ENCODE measurements at places on chromosomes 4 and X.

- DNase-seq = no peak
These were observed 321.3 kb downstream of the RAB28 start for GRCh38 chr4:13162886-13163285.

DNA sequence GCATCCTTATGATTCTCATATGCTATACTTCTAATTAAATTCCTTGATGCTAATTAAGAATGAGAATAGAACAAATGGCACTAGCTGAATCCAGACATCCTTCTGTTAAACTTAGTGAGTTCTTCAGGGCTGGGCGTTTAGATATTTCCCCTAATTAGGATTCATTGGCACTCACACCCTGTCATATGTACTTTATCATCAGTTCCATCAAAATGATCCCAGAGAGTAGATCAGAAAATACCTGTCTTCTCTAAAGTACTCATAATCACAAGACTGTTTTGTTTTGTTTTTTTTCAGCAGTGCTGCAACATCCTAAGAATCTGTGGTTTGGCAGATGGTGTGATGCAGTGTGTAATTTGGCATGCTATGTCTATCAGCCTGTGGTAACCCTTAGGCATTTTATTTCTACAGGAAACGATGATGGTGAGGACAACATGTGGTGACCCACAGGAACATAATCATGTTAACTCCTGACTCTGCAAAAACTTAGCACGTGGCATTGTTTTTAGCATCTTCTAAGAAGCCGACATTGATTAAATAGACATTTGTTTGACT lies 2528.4 kb downstream of the ARAP2 start:
- DNase-seq = no peak

- no peak for DNase-seq
These were observed 95.6 kb upstream of the PCDH18 start for GRCh38 chr4:137627739-137628460.

- no peak for DNase-seq
These were observed 128.9 kb downstream of the UGT8 start for GRCh38 chr4:114727461-114727860.

DNA sequence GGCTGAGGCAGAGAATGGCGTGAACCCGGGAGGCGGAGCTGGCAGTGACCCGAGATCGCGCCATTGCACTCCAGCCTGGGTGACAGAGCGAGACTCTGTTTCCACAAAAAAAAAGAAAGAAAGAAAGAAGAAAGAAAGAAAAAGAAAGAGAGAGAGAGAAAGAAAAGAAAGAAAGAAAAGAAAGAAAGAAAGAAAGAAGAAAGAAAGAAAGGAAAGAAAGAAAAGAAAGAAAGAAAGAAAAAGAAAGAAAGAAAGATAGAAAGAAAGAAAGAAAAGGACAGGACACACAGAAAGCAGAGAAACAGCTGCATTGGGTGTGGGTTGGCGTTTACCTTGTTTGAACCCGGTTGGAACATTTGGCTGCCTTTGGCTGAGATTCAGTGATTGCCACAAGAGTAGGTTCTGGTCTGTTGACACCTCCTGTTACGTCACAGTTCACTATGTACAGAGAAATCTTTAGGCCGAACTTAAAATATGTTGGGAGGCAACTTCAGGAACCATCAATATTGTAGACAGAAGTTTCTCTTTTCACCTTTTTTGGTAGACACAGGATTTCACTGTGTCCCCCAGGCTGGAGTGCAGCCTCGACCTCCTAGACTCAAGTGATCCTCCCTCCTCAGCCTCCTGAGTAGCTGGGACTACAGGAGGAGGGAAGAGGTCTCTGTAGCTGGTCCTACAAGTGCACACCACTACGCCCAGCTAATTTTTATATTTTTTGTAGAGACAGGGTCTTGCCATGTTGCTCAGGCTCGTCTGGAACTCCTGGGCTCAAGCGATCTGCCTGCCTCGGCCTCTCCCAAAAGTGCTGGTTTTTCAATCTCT lies 16.3 kb upstream of the PLCXD1 start:
- DNase-seq = no peak

GRCh38 chr4:83223781-83224180 lies 60.8 kb downstream of the COQ2 start:
- no peak for DNase-seq

- DNase-seq = no peak
These were observed 224.6 kb downstream of the IL15 start for GRCh38 chr4:141860974-141861373.

- DNase-seq = no peak
These were observed 121.2 kb downstream of the MANBA start for GRCh38 chr4:102639598-102639997.

DNA sequence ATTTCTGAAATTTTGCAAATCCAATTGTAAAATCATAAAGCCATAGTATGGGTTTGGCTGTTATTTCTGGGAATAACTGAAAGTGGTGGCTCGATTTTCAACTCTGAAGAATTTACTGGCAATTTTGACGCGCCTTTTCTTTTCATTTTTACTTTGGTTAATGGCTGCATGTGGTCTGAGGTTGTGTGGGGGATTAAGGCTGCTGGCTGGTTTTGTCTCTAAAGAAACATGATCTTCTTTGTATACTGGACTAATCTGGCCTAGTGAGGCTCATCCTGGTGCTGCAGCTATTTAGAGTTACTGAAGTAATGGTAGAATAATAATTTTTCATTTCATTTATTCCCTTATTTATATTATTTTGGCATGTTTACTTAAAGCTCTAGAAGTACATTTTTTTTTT lies 164.0 kb downstream of the RNF150 start:
- no peak for DNase-seq

DNA sequence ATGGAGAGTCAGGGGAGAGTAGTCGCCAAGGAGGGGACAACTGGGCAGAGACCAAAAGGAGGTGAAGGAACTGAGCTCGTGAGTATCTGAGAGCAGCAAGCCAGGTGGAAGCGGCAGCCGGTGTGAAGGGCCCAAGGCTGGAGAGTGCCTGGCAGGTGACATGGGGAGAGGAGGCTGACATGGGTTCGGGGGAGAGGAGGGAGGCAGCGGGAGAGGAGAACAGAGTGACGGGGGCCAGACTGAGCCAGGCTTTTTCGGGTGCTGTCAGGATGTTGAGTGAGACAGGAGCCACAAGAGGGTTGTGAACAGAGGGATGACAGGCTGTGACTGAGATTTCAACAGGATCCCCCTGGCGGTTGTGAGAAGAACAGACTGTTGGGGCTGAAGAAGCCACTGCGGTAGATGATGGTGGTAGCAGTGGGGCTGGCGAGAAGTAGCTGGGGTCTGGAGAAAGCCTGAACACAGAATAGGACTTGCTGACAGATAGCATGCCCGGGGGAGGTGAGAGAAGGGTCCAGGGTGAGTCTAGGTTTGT lies 5.7 kb downstream of the ELK1 start:
- no peak for DNase-seq

- no peak for DNase-seq
These were observed 343.9 kb downstream of the ADGRL3 start for GRCh38 chr4:61543976-61544375.

DNA sequence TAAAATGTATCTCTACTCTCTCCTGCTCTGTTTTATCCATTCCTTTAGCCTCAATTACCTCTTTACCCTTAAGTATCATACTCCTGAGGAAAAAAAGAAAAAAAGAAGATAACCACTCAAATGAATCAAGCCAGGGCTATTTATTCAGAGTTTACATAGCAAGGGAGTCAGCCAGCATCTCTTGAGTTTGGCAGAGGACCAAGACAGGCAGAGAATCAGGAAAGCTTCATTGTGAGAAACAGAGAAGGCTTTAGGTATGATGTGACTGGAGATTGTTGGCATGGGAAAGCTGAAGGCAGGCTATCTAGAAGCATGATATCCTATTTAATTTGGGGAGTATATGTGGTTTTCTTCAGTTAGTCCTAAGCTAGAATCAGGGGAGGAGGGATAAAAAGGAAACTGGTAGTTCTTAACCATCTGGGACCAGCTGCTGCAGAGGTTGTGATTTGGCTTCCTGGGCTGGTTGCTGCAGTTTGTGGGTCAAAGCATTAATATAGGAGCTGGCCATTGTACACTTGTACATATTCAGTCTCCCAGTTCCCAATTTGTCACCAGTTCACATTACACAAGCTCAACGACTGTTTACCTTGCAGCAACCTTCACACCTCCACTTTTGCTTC lies 11.2 kb downstream of the APELA start:
- no peak for DNase-seq

- no peak for DNase-seq
These were observed 254.3 kb downstream of the PACRGL start for GRCh38 chr4:20954541-20954940.

- no peak for DNase-seq
These were observed 100.4 kb downstream of the CBLL2 start for GRCh38 chrX:22373094-22373493.

DNA sequence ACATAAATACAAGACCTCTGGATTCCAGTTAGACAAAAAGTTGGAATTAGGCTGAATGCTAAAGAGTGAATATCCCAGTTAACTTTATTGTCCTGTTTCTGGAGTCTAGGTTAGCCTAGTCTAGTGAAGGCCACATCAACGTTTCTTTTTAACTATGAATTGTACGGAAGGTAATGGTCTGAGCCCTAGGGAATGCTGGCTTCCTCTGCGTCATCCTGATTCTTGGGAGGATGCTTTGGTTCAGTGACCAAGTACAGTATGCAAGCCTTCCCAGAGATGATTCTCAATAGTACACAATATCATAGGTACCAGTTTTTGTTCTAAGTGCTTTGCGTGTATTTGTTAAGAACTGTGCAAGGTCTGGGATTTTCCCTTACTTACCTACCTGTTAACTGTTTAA lies 11.8 kb downstream of the DIAPH2 start:
- DNase-seq = no peak
